A172 (cell line): ENCODE measurements at places on chromosomes 1 and 21. TPM values are rescaled to one million over a fixed set of nuclear protein-coding genes. Genes with fewer than 3 reads are reported as not detected.

DNA sequence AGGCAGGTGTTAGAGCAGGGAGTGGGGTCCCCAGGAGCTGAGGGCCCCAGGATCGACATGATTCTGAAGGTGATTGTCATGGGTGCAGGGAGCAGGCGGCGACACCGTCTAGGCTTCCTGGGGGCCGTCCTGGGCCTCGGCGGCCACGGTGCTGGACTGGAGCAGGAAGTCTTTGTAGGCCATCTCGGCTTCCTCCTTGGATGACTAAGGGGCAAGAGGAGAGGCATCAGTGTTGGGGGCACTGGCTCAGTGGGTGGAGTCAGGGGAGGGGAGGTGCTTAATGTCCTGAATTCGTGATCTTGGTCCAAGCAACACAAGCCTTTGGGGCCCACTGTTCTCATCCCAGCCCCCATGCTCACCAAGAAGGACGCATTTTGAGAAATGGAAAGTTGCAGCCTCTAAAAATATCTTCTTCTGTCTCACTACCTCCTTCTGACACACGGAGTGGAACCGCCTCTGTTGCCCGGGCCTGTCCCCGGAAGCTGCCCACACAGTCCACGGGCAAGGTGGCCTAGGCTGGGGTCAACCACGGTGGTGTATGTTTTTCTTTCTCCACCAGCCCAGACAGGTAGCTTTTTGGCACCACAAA is 8.6 kb upstream of the FCMR start:
- no peak for DNase-seq

- no peak for DNase-seq
Measured at GRCh38 chr1:170200161-170200560, 54.4 kb downstream of the NTMT2 start.

- no peak for DNase-seq
Measured at GRCh38 chr1:221837896-221838295, 96.0 kb upstream of the DUSP10 start.

DNA sequence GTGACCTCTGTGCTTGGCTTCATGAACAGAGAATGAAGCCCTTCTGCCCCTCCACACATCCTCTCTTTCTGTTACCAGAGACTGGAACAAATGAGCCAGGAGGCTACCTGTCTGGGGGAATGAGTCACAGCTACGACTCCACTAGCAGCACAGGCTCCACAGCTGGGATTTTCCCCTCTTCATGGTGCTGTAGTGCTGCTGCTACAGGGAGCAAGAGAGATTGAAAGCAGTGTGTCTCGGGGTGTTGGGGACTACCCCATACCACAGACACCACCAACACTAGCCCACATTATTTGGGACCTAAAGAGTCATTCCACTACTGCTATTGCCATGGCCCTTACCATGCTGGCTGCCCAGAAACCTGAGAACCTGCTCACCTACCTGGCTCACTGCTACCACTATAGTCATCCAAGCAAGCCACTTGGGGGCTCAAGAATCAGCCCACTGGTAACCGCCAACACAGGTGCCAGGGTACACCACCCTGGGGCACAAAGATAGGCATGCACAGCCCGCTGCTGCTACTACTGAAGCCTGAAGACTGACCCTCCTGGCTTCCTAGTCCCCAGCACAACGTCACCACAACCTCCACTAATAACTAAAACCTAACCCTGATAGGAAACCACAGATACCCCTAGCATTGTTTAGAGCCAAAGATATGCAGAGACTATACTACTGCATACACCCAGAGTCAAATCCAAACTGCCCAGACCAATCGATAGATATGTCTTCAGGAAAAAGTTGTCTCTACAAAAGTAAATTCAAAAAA is 17.7 kb downstream of the CD1E start:
- DNase-seq: no peak

Gene HSD11B1
- total RNA-seq: 0.69 and 1.5 TPM in 2 replicates
